ENCODE measurements at places on chromosomes 16 and 17. TPM values are rescaled to one million over a fixed set of nuclear protein-coding genes. Genes with fewer than 3 reads are reported as not detected.

Gene ATXN7L3
- total RNA-seq = 62.8 TPM

Gene RGS11
- 32.6 TPM for total RNA-seq

Gene ACAP1
- total RNA-seq = 12.0 TPM

Gene PDILT
- total RNA-seq = not detected

Gene KRTAP4-4
- total RNA-seq = not detected

Gene HSPB9
- total RNA-seq = not detected

- DNase-seq = no peak
- H3K4me3 ChIP-seq = no peak overlapping the region
- no peaks in the 10 kb centered on the region for H3K4me1 ChIP-seq
- H3K27me3 ChIP-seq = no peaks in the 10 kb centered on the region
Measured at GRCh38 chr16:57551057-57551456, 8.6 kb downstream of the ADGRG5 start.

GRCh38 chr17:42180411-42180921 lies 476 bp downstream of the KCNH4 start:
- H3K4me1 ChIP-seq = peaks cover 5% of the 10 kb centered on the region
- H3K27me3 ChIP-seq = peaks cover 11% of the 10 kb centered on the region
- no peak overlapping the region for H3K27ac ChIP-seq
- H3K4me3 ChIP-seq = peak overlapping the region; percentile 47
- no peak for DNase-seq

DNA sequence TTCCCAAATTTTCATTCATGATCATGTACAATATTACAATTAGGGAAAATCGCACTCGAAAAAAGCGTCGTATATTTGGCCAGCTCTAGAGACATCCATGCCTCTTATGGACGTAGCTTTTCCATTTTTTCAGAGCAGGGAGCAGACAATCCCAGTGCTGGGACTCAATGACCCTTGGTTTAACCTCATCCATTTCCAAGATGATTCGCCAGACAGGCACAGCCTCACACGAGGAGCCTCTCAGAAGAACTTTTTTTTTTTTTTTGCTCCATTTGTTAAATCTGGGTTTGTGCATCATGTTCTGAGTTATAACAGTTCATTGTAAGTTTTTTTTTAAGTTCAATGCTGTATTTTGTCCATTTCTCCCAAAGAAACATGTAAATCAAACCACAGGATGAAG lies 92.1 kb downstream of the ZDHHC7 start:
- H3K4me3 ChIP-seq = no peak overlapping the region
- no peaks in the 10 kb centered on the region for H3K27me3 ChIP-seq
- H3K36me3 ChIP-seq = no peaks in the 10 kb centered on the region
- no peak overlapping the region for H3K27ac ChIP-seq

DNA sequence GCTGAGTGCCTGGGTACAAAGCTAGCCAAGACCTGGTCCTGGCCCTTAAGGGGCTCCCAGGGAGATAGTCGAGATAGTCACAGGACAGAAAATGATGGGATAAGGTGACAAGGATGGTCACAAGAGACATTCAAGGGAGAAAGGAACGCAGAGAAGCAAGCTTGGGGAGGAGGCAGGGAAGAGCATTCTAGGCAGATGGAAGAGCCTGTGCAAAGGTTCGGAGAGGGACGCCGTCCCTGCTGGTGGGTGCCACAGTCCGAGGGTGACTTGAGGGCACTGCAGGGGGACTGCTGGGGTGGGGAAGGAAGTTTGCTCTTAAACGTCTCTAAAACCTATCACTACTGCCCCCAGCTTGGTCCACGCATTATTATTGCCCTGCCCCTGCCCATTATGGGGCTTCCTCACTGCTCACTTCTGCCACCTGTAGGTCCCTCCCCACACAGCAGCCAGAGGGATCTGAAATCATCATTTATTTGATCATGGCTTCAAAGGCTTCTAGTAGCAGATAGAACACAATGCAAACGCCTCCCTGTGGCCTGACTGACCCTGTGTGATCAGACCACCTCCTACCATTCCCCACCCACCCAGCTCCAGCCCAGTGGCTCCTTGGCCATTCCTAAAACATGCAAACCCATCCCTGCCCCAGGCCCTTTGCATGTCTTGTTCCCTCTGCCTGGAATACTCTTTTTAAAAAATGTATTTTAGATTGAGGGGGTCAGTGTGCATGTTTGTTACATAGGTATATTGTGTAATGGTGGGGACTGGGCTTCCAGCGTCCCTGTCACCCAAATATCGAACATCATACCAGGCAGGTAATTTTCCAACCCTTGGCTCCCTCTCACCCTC lies 60.3 kb downstream of the RMI2 start:
- H3K36me3 ChIP-seq = no peaks in the 10 kb centered on the region
- no peak for DNase-seq
- no peak overlapping the region for H3K27ac ChIP-seq
- no peaks in the 10 kb centered on the region for H3K4me1 ChIP-seq

DNA sequence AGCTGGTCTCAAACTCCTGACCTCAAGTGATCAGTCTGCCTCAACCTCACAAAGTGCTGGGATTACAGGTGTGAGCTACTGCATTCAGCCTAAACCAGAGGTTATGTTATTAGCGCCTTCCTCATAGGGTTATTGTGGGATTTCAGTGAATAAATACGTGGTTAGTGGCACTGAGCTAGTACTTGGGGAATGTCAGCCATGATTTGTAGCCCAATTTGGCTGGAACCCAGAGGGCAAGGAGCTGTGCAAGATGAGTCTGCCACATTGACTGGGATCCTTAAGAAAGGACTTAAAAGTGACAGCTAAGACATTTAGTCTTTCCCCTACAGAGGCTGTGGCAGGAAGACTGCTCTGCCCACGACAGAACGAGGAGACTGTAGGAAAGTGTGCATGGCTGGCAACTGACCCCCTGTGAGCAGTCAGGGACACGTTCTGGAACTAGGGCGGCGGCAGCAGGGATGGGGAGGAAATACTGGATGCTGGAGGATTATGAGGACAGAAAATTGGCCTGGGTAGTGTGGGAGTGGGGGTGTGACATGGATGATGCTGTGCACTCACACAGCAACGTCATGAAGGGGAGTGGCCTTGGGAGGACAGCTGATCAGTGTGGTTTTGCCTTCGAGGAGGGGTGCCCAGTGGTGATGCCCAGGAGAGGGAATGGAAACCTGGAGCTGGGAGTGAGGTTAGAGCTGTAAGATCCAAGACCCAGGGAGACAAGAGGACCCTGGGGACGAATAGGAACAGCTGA lies 14.6 kb downstream of the ATP5PD start:
- H3K36me3 ChIP-seq = no peaks in the 10 kb centered on the region
- no peaks in the 10 kb centered on the region for H3K27me3 ChIP-seq
- DNase-seq = peak; percentile 94
- H3K4me3 ChIP-seq = peak overlapping the region; percentile 79
- peak overlapping the region; percentile 95 for H3K27ac ChIP-seq
- no peaks in the 10 kb centered on the region for H3K4me1 ChIP-seq

GRCh38 chr16:22300427-22301071 lies 3.3 kb downstream of the POLR3E start:
- H3K27ac ChIP-seq = no peak overlapping the region
- H3K36me3 ChIP-seq = peaks cover 23% of the 10 kb centered on the region
- peaks cover 3% of the 10 kb centered on the region for H3K4me1 ChIP-seq
- H3K4me3 ChIP-seq = no peak overlapping the region
- DNase-seq = no peak

- H3K4me3 ChIP-seq = no peak overlapping the region
- H3K36me3 ChIP-seq = no peaks in the 10 kb centered on the region
- no peaks in the 10 kb centered on the region for H3K4me1 ChIP-seq
- no peak for DNase-seq
- H3K27me3 ChIP-seq = no peaks in the 10 kb centered on the region
Measured at GRCh38 chr16:69056421-69056820, 49.0 kb upstream of the HAS3 start.

DNA sequence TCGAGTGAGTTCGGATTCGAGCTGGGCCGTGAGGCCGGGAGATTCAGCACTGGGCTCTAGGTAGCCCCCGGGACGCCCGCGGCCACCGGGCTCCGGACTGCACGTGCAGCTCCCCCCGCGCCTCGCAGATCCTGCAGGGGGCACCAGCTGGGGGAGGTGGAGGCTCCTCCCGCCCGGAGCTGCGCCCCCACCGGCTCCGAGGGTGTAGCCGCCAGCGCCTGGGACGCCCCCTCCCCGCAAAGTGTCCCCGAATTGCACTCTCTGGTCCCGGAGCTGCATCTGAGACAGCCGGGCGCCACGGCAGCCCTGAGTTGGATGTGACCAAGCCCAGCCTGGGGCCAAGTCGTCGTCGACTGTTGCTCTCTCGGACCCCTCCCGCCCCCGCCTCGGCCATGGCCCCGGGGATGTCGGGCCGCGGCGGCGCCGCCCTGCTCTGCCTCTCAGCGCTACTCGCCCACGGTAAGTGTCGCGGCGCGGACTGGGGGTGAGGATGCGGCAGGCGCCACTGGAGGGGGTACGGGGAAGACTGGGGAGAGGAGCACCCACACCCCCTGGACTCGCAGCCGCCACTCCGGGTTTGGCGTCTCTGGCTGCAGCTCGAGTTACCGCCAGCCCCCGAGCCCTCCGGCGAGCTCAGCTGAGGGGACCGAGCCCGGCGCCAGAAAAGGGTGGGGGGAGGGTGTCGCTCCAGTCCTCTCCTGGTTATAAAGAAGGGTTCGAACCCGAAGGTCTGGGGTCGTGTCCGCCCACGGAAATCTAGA lies 1.5 kb downstream of the TMEM132E start:
- H3K36me3 ChIP-seq = no peaks in the 10 kb centered on the region
- H3K27me3 ChIP-seq = peaks cover 10% of the 10 kb centered on the region
- peaks cover 28% of the 10 kb centered on the region for H3K4me1 ChIP-seq
- no peak for DNase-seq
- H3K4me3 ChIP-seq = peak overlapping the region; percentile 74

GRCh38 chr17:48047113-48047740 lies 932 bp upstream of the NFE2L1 start:
- no peaks in the 10 kb centered on the region for H3K36me3 ChIP-seq
- no peaks in the 10 kb centered on the region for H3K27me3 ChIP-seq
- DNase-seq = no peak
- H3K4me1 ChIP-seq = peaks cover 20% of the 10 kb centered on the region

DNA sequence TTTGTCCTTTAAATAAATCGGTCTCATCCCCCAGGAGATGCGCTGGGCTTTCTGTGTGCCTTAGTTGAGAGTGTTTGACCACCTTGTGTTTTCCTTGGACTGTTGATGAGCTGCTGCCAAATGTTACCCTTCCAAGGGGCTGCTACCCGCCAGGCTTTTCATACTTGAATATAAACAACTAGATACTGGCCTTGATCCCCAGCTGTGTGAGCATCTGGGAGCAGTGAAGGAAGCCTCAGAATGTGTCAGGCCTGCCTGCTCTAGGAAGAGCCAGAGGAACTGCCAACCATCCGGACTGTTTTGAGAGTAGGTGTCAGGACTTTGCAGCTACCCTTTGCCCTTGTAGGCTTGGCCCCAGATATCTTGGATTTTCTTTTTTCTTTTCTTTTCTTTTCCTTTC lies 57.8 kb downstream of the LDHD start:
- H3K4me3 ChIP-seq = no peak overlapping the region
- no peaks in the 10 kb centered on the region for H3K27me3 ChIP-seq
- H3K4me1 ChIP-seq = peaks cover 14% of the 10 kb centered on the region

DNA sequence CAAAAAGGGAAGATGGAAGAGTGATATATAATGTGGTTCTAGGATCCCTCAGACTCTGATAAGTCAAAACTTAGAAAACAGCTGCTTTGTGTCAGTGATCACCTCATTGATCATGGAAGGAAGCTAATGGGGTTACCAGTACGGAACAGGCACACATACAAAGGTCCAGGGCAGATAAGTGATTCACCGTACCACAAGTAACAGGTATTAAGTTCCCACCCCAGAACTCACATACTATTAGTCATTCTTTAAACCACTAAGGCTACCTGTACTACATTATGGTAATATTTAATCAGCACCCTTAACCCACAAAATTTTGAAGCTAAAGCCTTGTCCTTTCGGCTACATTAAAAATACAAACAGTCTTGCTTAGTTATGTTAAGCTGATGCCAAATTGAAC lies 17.4 kb downstream of the RNF43 start:
- H3K27me3 ChIP-seq = no peaks in the 10 kb centered on the region
- H3K4me3 ChIP-seq = no peak overlapping the region
- H3K27ac ChIP-seq = no peak overlapping the region
- no peak for DNase-seq

GRCh38 chr17:11467639-11468038 lies 130.6 kb upstream of the DNAH9 start:
- no peaks in the 10 kb centered on the region for H3K27me3 ChIP-seq
- H3K36me3 ChIP-seq = no peaks in the 10 kb centered on the region
- no peak for DNase-seq
- H3K4me1 ChIP-seq = no peaks in the 10 kb centered on the region
- no peak overlapping the region for H3K27ac ChIP-seq

GRCh38 chr16:77912617-77913016 lies 109.7 kb upstream of the CLEC3A start:
- no peak for DNase-seq
- H3K27me3 ChIP-seq = no peaks in the 10 kb centered on the region
- no peaks in the 10 kb centered on the region for H3K4me1 ChIP-seq
- no peaks in the 10 kb centered on the region for H3K36me3 ChIP-seq
- H3K4me3 ChIP-seq = no peak overlapping the region

DNA sequence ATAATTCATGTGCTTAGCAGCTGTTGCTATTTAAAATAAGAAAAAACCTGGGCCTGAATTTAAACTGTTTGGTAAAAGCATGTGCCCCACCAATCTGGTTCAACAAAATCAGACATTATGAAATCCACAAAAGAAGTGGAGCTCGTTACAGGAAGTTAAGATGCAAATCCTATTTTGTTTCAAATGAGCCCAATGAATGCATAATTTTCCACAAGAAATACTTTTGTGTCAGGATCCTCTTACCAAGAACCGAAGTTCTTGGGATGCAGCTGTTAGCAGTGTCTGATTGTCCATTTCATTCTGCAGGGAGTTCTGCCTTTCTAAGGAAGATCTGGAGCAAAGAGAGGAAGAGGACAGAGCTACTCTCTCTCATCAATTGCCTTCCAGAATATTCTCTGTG lies 105.7 kb upstream of the RBBP6 start:
- no peak for DNase-seq
- H3K4me3 ChIP-seq = no peak overlapping the region
- no peaks in the 10 kb centered on the region for H3K4me1 ChIP-seq
- no peaks in the 10 kb centered on the region for H3K27me3 ChIP-seq
- no peak overlapping the region for H3K27ac ChIP-seq

GRCh38 chr16:85380002-85380395 lies 233.1 kb upstream of the GSE1 start:
- H3K36me3 ChIP-seq = no peaks in the 10 kb centered on the region
- no peak overlapping the region for H3K4me3 ChIP-seq
- no peaks in the 10 kb centered on the region for H3K27me3 ChIP-seq
- no peak for DNase-seq

GRCh38 chr16:21568502-21569189 lies 30.7 kb upstream of the METTL9 start:
- no peaks in the 10 kb centered on the region for H3K4me1 ChIP-seq
- no peaks in the 10 kb centered on the region for H3K36me3 ChIP-seq
- no peaks in the 10 kb centered on the region for H3K27me3 ChIP-seq
- no peak overlapping the region for H3K4me3 ChIP-seq
- no peak overlapping the region for H3K27ac ChIP-seq
- peak; percentile 61 for DNase-seq

Data from ascending aorta (tissue), 2 donors.